ENCODE measurements at places on chromosomes 1 and 21.

GRCh38 chr1:27379564-27380122 is 3.5 kb downstream of the CD164L2 start:
- no peak for DNase-seq

- no peak for DNase-seq
Measured at GRCh38 chr1:219661464-219662092, 48.7 kb upstream of the ZC3H11B start.

DNA sequence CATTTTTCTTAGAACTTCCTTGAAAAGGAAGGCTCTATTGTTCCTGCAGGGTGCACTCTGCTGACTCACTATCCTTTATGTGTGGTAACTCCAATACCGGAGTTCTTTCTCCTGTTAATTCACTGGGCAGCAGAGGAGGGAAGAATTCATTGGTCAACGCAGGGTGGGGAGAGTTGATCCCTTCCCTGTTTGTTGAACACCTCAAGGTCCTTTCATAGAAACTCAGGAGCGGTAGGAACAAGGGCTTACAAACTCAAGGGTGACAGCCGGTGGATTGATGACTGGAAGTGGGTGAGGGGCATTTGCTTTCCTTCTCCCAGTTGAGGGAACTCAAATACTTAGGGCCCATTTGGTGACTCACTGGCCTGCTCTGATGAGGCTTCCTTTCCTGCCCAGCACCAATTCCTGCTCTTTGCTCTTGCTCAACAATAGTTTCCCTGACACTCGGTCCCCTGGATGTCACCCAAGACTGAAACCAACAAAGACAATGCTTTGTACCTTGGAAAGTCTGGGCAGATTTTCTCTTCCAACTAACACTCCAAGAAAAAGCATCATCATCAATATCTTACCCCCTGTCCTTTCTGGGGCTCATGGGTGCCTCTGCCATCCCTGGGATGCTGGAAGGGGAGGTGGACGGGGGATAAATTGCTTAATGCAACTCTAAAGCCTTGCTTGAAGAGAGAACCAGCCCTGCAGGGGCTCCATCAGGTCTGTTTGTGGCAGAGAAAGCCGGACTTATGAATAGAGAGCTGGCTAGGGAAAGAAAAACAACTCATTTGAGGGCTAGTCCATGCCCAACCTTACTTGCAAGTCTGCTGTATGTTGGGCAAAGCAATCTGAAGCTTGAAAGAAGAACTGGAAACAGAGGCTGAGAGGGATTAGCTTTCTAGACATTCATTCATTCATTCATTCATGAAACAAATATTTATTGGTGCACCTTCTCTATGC is 9.3 kb downstream of the SLC26A9 start:
- no peak for DNase-seq

DNA sequence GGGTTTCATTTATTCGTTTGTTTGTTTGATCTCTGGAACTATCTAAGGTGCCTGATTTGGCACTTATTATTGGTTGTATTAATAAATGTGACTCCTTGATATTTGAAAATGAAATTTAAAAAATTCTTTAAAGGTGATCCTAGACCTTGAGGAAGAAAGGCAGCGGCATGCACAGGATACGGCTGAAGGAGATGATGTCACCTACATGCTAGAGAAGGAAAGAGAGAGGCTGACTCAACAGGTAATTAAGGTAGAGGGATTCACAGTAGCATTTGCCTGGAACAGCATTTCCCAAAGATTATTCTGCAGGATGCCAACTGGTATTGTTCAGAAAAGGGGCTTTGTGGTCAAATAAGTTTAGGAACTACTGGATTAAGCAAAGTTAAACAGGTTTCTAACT is 54.4 kb upstream of the WNT2B start:
- DNase-seq = no peak

GRCh38 chr1:156643778-156644092 is 1.8 kb downstream of the BCAN start:
- no peak for DNase-seq

DNA sequence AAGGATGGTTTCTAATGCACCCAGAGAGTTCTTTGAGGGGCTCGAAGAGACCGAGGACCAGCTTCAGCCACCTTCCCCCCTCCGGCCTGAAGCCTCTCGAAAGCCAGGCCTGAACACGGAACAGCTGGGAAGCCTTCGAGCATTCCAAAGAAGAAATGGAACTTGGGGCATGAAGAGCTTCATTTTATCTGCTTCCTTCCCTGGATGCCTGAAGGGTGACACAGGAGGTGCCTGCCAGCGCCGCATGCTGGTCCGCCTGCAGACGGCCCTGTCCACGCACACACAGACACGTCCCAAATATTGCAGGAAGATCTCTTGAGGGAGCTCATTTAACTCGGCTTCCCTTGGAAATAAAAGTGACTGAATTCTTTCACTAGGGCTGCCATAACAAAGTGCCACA is 73.7 kb downstream of the TOMM20 start:
- no peak for DNase-seq

DNA sequence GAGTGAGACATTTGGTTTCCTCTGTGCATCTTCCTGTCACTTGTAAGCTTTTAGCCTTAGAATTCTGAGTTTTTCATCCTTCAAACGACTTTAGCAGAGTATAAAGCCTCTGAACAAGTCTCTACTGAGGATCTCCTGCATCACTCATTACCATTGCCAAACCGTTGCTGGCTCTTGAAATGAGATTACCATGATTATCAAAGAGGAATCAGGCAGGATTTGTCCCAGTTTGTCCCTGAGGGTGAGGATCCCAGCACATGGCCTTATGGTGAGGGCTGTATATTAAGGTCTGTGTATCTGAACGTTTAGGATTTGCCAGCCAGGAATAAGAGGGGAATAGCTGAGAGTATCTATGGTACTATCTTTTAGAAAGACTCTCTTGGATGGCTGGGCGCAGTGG is 169.5 kb upstream of the L1TD1 start:
- no peak for DNase-seq

Measured in GM12892 (cell line).